ENCODE measurements at places on chromosomes 5 and 9. TPM values are rescaled to one million over a fixed set of nuclear protein-coding genes. Genes with fewer than 3 reads are reported as not detected.

Gene SV2C
- total RNA-seq: 3.7 TPM

- no peaks in the 10 kb centered on the region for H3K36me3 ChIP-seq
- H3K4me3 ChIP-seq: no peak overlapping the region
- no peak for DNase-seq
- no peaks in the 10 kb centered on the region for H3K4me1 ChIP-seq
- H3K27me3 ChIP-seq: no peaks in the 10 kb centered on the region
Measured at GRCh38 chr9:73441890-73442818, 290.5 kb downstream of the ANXA1 start.

DNA sequence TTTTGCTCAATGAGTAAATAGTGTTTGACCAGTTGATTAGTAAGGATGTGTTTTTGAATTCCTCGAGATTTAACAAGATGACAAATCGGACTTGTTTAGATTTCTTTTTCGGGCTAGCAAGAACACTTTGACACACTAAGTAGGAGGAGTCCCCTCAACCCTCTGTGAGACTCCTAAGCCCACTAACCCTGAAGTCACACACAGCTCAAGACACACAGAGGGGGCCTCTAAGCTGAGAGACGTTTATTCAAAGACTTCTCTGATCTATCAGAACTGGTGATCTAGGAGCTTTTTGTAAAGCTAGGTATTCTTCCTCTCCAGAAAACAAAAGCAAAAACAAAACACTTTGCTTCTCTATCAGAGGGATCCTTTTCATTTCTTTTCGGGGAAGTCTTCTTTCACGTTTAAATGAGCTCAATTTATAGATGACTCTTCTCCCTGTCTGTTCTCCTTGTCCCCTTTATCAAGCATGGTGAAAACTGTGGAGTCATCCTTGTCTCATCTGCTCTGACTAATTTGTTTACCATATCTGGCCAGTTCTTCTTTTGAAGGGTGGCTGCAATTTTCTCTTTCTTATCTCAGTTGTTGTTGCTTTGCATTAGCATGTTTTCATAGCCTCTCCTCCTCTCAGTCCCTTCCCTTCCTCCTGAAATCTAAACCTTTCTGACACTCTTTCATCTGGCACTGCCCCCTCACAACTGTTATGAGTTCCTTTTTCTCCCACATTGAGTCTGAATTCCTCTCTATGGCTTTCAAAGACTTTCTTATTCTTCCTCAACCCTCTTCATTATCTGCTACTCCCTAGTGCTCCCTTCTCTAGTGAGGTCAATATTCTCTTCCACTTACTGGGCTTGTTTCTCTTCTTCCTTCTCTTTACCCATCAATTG lies 68.5 kb upstream of the RAI14 start:
- peak overlapping the region; percentile 67 for H3K27ac ChIP-seq
- H3K4me1 ChIP-seq: no peaks in the 10 kb centered on the region
- H3K36me3 ChIP-seq: no peaks in the 10 kb centered on the region
- H3K27me3 ChIP-seq: no peaks in the 10 kb centered on the region
- DNase-seq: no peak

- no peak overlapping the region for H3K27ac ChIP-seq
- no peak for DNase-seq
- H3K4me3 ChIP-seq: no peak overlapping the region
- no peaks in the 10 kb centered on the region for H3K36me3 ChIP-seq
- H3K4me1 ChIP-seq: no peaks in the 10 kb centered on the region
- no peaks in the 10 kb centered on the region for H3K27me3 ChIP-seq
Measured at GRCh38 chr5:39816866-39817265, 392.1 kb upstream of the DAB2 start.
